Germinal center (tissue), 1 donor: ENCODE measurements at places on chromosomes 12 and 14.

GRCh38 chr12:113940357-113941207, 25.5 kb downstream of the RBM19 start:
- DNase-seq = no peak

- no peak for DNase-seq
Measured at GRCh38 chr12:76706101-76706500, 57.8 kb upstream of the ZDHHC17 start.

- DNase-seq = no peak
Measured at GRCh38 chr14:79701371-79701770, 509.9 kb downstream of the DIO2 start.

DNA sequence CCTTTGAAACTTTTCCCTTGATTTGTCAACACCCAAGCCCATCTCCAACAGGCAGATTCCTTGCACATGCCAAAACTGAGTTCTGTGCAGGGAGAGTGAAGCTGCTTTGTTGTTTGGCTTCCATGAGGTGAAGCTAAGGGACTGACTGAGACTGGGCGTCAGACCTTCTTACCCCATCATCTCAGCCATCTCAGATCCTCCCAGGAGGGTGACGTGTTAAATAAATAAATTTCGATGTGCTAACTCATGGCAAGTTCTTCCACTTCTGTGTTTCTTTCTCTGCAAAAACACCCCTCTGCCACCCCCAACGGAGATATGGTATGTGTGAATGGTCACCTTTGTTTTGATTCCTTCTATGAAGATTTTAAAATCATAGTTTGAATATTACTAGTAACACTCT, 17.8 kb downstream of the UTP20 start:
- DNase-seq = no peak

GRCh38 chr14:36099619-36100018, 76.9 kb downstream of the PTCSC3 start:
- no peak for DNase-seq

- no peak for DNase-seq
Measured at GRCh38 chr12:80170915-80171314, 71.6 kb downstream of the OTOGL start.

- no peak for DNase-seq
Measured at GRCh38 chr12:58293308-58293982, 352.1 kb downstream of the ATP23 start.

DNA sequence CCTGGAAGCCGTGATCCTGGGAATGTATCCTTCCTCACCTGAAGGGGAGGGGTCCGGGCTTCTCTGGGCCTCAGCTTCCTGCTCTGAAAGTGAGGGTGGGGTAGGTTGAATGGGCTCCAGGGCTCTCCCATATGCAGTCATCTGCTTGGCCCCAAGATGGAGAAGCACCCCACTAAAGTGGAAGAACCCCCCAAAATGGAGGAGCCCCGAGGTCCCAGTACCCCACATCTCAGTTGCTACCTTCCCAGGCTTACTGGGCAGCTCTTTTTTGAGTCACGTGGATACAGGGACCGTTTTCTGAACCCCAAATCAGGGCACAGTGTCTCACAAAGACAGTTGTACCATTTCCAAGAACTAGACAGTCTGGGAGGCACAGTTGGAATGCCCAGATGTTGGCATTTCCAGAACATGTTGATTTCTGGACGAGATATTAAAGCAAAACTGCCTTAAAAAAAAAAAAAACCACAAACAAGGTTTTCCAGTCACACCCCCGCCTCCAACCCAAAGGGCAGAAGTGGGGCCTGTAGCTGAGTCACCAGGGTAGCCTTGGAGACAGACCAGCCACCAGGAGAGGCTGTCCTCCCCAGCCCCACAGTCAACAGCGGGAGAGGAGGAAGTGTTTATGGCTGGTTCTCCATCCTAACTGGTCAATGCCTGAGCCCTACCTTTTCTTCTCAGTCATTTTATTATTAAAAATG, 12.1 kb downstream of the VASH1 start:
- DNase-seq = no peak

- DNase-seq = peak; percentile 47
Measured at GRCh38 chr14:60204843-60205774, 39.9 kb upstream of the DHRS7 start.

DNA sequence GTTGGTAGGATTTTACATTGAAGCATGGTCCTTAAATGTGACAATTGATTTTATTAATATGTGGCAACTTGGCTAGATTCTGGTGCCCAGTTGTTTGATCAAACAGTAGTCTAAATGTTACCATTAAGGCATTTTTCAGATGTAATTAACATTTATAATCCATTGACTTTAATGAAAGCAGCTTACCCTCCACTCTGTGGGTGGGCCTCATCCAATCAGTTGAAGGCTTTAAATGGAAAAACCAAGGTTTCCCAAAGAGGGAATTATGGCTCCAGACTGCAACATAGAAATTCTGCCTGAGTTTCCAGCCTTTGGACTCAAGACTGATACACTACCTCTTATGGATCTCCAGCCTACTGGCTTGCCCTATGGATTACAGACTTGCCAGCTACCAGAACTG, 1153.2 kb downstream of the BCL11B start:
- DNase-seq = no peak

DNA sequence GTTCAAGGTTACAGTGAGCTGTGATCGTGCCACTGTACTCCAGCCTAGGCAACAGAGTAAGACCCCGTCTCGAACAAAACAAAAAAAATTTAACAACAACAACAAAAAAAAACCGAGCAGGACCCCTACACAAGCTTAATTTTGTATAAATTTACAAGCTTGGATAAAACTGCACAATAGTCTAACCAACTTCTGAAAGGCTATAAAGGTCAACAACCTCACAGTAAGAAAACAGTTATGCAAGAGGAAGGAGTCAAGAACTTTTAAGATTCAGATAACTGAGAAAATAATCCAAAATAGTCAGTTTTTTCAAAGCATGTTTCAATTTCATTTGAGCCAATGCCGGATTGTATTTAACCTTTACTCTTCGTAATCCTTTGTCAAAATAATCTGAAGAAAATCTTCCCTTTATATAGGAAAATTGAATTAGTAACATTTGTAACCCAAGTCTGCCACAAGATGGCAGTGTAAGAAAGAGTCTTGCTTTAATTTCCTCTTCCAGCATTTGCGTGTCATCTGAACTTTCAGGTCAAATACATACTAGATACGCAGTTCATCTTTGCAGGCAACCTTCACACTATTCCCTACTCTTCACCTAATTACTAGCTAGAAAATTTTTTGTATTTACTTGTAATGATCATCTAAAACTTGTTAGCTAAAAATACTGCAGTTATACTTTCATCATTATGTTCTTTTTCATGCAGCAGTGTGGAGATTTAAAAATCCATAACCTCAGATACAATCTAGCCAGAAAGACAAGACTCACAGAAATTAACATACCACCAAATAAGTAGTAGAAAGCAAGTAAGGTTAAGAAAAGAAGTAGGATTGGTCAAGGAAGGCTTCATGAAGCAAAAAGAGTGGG, 5.8 kb downstream of the CCNB1IP1 start:
- DNase-seq = peak; percentile 55

- peak; percentile 11 for DNase-seq
Measured at GRCh38 chr14:80930836-80931389, 10.6 kb downstream of the CEP128 start.

GRCh38 chr12:68261896-68262295, 8.5 kb upstream of the IL22 start:
- DNase-seq = no peak

DNA sequence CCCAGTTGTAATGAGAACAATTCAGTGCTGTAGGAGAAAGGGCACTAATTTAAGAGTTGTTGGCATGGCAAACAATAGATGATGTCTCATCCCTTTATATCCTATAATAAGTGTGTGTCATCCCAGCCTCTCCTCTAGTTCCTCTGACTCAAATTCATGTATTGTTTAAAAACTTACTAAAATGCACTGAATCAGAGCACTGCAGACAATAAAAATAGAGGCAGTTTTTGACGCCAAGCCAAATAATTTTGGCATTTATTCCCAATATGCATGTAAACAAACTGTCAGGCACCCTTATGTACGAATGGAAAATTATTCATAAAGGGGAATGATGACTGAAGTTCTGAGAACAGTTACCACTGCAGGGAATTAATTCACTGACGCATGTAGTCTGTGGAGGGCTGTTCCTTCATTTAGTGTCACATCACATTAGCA, 57.9 kb upstream of the TMX1 start:
- no peak for DNase-seq

GRCh38 chr12:130521375-130522124, 183.9 kb downstream of the PIWIL1 start:
- DNase-seq = no peak

DNA sequence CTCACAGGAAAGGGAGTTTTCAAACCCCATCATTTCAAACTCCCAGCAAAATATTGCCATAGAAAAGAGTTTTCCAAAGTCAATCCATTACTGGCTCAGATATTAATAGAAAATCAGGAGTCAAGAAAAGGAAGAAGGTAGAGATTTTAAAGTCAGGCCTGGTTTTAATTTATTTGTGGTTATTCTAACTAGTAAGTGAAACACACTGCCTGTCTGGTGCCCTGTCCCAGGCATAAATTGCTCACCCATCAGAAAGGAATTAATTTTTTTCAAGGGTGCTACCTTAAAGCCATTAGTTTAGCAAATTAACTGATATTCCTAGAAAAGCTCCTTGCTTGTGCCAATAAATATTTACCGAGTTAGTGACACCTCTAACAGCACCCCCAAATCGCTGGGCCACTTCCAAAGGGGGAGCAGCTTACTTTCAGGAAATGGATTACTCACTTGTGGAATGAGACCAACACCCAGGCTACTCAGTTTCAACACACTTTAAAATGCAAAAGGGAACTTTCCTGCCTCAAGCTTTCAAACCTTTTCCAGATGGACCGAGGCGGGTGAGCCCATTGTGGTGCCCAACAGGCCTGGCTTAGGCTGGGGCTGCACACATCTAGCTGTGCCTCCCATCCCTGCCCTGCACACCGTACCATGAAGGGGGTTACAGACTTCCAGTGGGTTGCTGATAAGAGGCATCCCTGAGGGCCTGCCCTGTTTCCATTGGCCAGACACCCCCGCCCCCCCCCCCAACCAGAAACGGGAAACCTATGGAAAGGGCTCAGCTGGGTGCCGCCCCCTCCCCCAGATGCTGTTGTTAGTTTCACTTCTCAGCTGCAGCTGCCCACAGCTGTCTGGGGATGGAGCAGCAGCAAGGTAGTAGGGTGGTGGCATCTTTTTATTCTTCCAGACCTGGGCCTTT, 117.2 kb downstream of the SAMD4A start:
- peak; percentile 50 for DNase-seq

- DNase-seq = no peak
Measured at GRCh38 chr12:71685312-71685906, 473 bp upstream of the TMEM19 start.

DNA sequence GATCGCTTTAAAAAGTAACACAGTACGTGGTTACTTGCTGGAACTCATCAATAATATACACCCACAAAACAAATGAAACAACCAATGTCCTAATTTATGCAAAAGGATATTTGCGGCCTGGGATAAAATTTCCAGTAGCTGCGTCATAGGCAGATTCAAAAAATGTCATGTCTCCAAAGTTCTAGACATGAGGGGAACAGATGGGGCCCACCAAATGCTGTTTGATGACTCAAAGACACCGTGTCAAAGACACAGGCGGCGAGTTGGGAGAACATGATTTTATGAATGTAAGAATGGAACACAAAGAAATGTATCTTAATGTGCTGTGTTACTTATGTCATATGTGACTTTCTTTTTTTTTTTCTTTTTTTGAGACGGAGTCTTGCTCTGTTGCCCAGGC, 34.3 kb upstream of the NCOR2 start:
- DNase-seq = no peak

- DNase-seq = peak; percentile 21
Measured at GRCh38 chr12:101941306-101942249, 64.2 kb downstream of the DRAM1 start.
